ENCODE measurements at places on chromosomes 12 and 14.
A peak's percentile ranks its signal among the peaks of the same experiment; 100 is the strongest.

- DNase-seq, result no peak
- no peak overlapping the region for H3K4me3 ChIP-seq
- no peaks in the 10 kb centered on the region for H3K4me1 ChIP-seq
Measured at GRCh38 chr12:108043750-108044533, 85.1 kb upstream of the WSCD2 start.

- no peaks in the 10 kb centered on the region for H3K27me3 ChIP-seq
- H3K36me3 ChIP-seq, result no peaks in the 10 kb centered on the region
- no peak for DNase-seq
- H3K4me1 ChIP-seq, result peaks cover 10% of the 10 kb centered on the region
- H3K27ac ChIP-seq, result no peak overlapping the region
- no peak overlapping the region for H3K4me3 ChIP-seq
Measured at GRCh38 chr14:39847194-39847593, 415.0 kb upstream of the FBXO33 start.

DNA sequence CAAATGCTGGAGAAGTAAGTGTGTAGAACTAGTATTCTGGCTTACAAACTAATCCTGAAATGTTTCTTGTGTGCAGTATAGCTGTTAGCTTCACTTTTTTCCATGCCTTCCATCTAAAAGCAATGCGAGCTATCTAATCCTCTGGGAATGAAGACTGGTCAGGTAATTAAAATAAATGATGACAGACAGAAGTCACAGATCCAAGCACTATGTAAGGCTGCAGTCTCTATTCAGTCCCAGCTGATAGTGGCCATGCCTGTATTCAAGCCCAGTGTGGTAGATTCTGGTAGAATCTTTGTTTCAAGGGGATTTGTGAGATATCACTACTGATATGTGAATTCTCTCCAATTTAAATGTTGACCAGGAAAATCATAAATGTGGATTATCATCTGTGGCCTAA lies 637.2 kb downstream of the TMTC2 start:
- H3K27ac ChIP-seq, result no peak overlapping the region
- H3K4me3 ChIP-seq, result no peak overlapping the region
- H3K27me3 ChIP-seq, result no peaks in the 10 kb centered on the region
- DNase-seq, result no peak
- H3K4me1 ChIP-seq, result no peaks in the 10 kb centered on the region

GRCh38 chr14:52692248-52692962 lies 3.0 kb downstream of the ERO1A start:
- no peaks in the 10 kb centered on the region for H3K27me3 ChIP-seq
- H3K4me3 ChIP-seq, result no peak overlapping the region
- peaks cover 28% of the 10 kb centered on the region for H3K4me1 ChIP-seq
- DNase-seq, result no peak

DNA sequence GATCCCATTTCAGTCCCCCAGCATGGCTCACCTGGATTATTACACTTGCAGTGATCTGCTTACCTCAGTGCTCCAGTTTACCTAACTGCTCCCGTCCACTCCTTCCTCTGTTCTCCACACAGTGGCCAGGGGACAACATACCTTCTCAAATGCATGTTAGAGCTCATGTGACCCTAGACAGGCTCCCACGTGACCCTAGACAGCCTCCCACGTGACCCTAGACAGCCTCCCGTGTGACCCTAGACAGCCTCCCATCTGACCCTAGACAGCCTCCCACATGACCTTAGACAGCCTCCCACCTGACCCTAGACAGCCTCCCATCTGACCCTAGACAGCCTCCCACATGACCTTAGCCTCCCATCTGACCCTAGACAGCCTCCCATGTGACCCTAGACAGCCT lies 226.0 kb upstream of the TMEM132C start:
- peaks cover 21% of the 10 kb centered on the region for H3K27me3 ChIP-seq
- no peak overlapping the region for H3K4me3 ChIP-seq
- no peak for DNase-seq
- H3K27ac ChIP-seq, result no peak overlapping the region
- H3K4me1 ChIP-seq, result no peaks in the 10 kb centered on the region

GRCh38 chr14:34944744-34945143 lies 38.0 kb upstream of the SRP54 start:
- DNase-seq, result no peak
- no peak overlapping the region for H3K27ac ChIP-seq
- no peak overlapping the region for H3K4me3 ChIP-seq
- no peaks in the 10 kb centered on the region for H3K4me1 ChIP-seq

DNA sequence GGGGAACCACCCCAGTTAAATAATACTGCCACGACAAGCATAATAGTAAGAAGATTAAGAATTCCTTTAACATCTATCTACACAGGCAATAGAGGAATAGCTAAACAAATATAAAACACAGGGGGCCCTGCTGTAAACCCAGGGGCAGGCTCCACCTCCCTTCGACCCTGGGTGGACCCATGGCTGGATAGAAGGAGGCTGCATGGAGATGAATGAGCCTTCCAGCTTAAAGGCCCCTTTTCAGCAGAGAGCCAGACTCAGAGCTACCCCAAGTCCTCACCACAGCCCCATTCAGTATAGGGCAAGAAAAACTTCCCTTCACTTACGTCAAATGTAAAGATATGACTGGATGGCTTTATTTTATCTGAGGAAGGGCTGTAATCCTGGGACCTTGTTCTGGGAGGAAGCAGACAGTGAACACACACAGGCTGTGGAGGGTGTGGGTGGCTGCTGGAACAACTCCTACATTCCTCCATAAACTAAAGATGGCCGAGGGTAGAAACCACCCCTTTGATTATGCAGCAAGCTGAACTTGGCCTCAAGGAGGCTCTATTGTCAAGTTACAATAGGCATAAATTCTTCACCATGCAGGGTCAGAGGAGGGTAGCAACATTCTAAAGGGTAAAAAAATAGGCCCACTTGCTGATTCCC lies 30.4 kb downstream of the NUAK1 start:
- peak; percentile 43 for DNase-seq
- no peaks in the 10 kb centered on the region for H3K27me3 ChIP-seq
- H3K4me3 ChIP-seq, result peak overlapping the region; percentile 8
- H3K36me3 ChIP-seq, result peaks cover 11% of the 10 kb centered on the region

- H3K27ac ChIP-seq, result no peak overlapping the region
- H3K4me3 ChIP-seq, result no peak overlapping the region
- no peaks in the 10 kb centered on the region for H3K36me3 ChIP-seq
- DNase-seq, result peak; percentile 58
- H3K4me1 ChIP-seq, result peaks cover 29% of the 10 kb centered on the region
Measured at GRCh38 chr14:35341454-35341750, 49.2 kb downstream of the PSMA6 start.

DNA sequence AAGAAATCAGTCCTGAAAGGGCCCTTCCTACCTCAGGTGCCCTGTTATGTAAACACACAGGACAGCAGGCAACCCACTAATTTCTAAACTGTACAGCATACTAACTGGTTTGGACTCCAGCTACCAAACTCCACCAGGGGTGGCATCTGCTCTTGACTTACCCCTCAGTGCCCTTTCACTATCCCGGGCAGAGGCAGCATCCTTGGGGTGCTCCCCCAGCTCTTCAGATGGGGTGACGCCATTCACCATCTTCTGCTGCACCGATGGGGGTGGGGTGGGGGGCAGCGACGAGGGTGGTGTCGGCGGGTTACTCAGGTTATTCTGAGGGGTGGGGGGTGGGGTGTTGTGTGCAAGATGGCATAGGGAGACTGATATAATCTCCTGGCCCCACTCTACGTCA lies 11.5 kb upstream of the PRKAG1 start:
- H3K4me3 ChIP-seq, result no peak overlapping the region
- DNase-seq, result no peak
- H3K27ac ChIP-seq, result no peak overlapping the region
- peaks cover 55% of the 10 kb centered on the region for H3K36me3 ChIP-seq
- H3K27me3 ChIP-seq, result no peaks in the 10 kb centered on the region

- H3K4me1 ChIP-seq, result peaks cover 24% of the 10 kb centered on the region
- H3K27ac ChIP-seq, result no peak overlapping the region
- peaks cover 7% of the 10 kb centered on the region for H3K27me3 ChIP-seq
- H3K36me3 ChIP-seq, result no peaks in the 10 kb centered on the region
- DNase-seq, result no peak
Measured at GRCh38 chr12:112741106-112741505, 50.4 kb upstream of the RPH3A start.

DNA sequence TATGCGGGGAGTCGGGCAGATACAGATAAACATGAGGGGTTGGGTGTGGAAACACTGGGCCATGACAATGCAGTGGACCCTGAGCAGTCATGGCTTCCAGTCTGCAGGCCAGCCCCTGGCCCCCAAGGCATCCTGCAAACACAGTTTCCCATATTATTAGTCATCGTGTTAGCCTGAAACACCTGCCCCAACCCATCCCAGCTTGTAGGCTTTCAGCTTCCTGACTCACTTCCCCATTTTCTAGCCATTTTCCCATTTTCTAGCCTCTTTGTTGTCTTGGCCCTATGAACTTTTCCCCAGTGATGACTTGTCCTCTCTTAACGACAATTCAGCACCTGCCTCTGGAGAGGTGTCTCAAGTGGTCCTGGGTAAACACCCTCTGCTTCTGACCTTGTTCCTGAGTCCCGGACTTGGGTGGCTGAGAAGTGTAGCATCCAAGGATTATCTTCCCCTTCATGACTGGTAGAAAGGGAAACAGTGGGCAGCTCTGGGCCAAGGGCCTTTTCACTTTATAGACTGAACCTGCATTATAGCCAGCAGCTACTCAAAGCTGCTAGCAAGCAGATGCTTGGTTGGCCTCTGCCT lies 4.3 kb upstream of the PGF start:
- peaks cover 13% of the 10 kb centered on the region for H3K4me1 ChIP-seq
- no peak for DNase-seq
- no peak overlapping the region for H3K4me3 ChIP-seq
- no peaks in the 10 kb centered on the region for H3K36me3 ChIP-seq
- H3K27ac ChIP-seq, result no peak overlapping the region
- H3K27me3 ChIP-seq, result peaks cover 15% of the 10 kb centered on the region

- no peaks in the 10 kb centered on the region for H3K36me3 ChIP-seq
- no peak for DNase-seq
- peaks cover 30% of the 10 kb centered on the region for H3K4me1 ChIP-seq
- H3K27me3 ChIP-seq, result no peaks in the 10 kb centered on the region
- H3K4me3 ChIP-seq, result no peak overlapping the region
Measured at GRCh38 chr12:38898001-38898684, 7.2 kb downstream of the CPNE8 start.

- H3K27me3 ChIP-seq, result no peaks in the 10 kb centered on the region
- H3K36me3 ChIP-seq, result peaks cover 58% of the 10 kb centered on the region
- no peak for DNase-seq
- H3K4me1 ChIP-seq, result peaks cover 27% of the 10 kb centered on the region
- H3K4me3 ChIP-seq, result no peak overlapping the region
Measured at GRCh38 chr14:50113381-50114035, 2.9 kb downstream of the VCPKMT start.

DNA sequence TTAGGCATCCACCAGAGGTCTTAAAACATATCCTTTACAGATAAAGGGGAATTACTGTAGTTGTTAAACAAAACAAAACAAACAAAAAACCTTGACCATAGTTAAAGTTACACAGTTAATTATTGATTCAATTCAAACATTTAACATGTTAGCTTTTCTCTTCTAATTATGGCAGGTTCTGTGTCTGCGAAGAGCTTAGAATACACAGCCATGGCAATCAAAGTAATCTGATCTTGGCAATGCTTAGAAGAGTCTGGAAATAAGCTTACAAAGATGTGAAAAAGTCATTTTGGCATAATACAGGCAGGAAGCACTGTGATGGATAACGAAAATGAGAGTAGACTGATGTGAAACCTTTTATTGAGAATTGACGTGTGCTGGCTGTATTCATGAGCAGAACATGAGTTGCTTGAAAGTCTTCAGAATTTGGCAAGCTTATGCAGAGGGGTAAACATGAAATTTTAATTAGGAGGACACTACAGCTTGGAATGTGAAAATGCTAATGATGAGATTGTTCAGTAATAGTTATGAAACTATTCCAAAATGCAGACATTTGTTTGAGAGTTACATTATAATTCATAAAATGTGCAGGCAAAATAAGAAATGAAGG lies 629.6 kb downstream of the FSCB start:
- no peak for DNase-seq
- H3K4me3 ChIP-seq, result no peak overlapping the region
- no peaks in the 10 kb centered on the region for H3K36me3 ChIP-seq

DNA sequence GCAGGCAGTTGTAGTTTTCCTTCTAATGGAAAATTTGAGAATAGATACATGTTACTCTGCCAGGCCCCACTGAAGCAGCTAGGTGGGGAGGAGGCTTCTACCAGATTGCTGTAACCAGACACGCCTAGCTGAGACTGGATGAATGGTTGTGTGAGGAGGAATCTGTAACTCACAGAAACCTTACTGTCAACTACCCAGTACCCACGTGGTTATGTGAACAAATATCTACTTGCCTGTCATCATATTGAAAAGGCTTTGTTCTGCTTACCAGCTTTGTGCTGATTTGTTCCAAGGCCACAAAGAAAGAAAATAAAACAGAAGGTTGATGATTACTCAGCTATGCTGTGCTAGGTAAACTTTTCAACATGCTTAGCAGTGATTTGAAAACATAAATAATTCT lies 167.2 kb downstream of the CAPZA3 start:
- no peak overlapping the region for H3K4me3 ChIP-seq
- 0 out of 2 replicates have a peak, but pooled peaks cover 8% of the 10 kb centered on the region for H3K4me1 ChIP-seq
- no peak for DNase-seq
- H3K27ac ChIP-seq, result no peak overlapping the region
- H3K27me3 ChIP-seq, result no peaks in the 10 kb centered on the region

DNA sequence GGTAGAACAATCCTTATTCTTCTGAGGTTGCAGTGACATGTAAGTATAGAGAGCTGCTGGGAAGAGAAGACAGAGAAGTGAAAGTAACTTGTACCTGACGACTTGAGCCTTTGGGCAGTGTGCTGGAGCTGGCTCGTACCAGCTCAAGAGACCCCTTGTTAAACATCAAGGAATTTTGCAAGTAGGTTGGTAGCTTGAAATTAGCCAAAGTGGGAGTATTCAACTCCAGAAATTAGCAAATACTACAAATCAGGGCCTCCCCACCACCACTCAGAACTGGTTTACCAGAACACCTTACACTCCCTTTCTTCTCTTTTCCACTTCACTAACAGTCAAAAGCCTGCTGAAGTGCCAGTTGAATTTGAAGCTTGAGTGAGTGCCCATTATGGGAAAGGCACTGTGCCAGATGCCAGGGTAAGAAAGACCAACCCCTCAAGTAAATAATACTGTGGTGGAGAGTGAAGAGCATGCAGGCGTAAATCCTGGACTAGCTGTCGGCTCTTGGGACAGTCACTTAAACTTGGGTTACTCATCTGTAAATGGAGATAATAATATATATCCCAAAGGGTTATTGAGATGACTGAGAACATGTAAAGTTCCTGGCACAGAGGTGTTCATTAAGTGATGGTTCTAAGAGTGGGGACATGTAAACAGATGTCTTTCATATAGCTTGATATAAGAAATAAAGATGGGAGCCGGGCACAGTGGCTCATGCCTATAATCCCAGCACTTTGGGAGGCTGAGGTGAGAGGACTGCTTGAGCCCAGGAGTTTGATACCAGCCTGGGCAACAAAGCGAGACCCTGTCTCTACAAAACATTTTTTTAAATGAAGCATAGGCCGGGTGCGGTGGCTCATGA lies 27.0 kb upstream of the EID3 start:
- H3K27me3 ChIP-seq, result no peaks in the 10 kb centered on the region
- no peaks in the 10 kb centered on the region for H3K36me3 ChIP-seq
- H3K4me3 ChIP-seq, result no peak overlapping the region
- DNase-seq, result no peak
- H3K4me1 ChIP-seq, result peaks cover 4% of the 10 kb centered on the region

All from WTC11 (cell line).